ENCODE measurements at places on chromosomes 1 and 21. TPM values are rescaled to one million over a fixed set of nuclear protein-coding genes. Genes with fewer than 3 reads are reported as not detected.

Gene C1orf52
- 14.2 TPM for total RNA-seq

Gene OR2L3
- not detected for total RNA-seq

Gene NUDT4B
- total RNA-seq: 19.5 TPM

Gene PGLYRP3
- total RNA-seq: not detected

Gene NLRP3
- total RNA-seq: not detected

Gene PRDM15
- 4.0 TPM for total RNA-seq

Gene IGSF3
- total RNA-seq: 13.4 TPM

Gene PIGR
- total RNA-seq: not detected

Gene RHD
- total RNA-seq: not detected

Gene SRSF11
- total RNA-seq: 68.4 TPM

Gene COL8A2
- total RNA-seq: 21.4 TPM

Gene CHI3L2
- total RNA-seq: 8.5 TPM

Gene LCA5L
- 2.5 TPM for total RNA-seq

Gene RNF19B
- 8.9 TPM for total RNA-seq

Gene IFI44L
- total RNA-seq: 1.1 TPM

Gene DNM3
- under 0.01 TPM for total RNA-seq

Gene ACTRT2
- not detected for total RNA-seq

Gene MATN1
- total RNA-seq: under 0.01 TPM

Gene FABP3
- total RNA-seq: 135 TPM

Gene THEM5
- not detected for total RNA-seq

Gene EXO1
- total RNA-seq: 0.58 TPM

Gene PTPRU
- 35.8 TPM for total RNA-seq

Gene RBBP4
- 105 TPM for total RNA-seq

Gene LHX4
- total RNA-seq: 0.12 TPM

Gene GJA8
- not detected for total RNA-seq

Gene ZNF691
- 8.3 TPM for total RNA-seq

Gene LCE2B
- total RNA-seq: not detected

Gene SPRR1B
- not detected for total RNA-seq

Gene NIPAL3
- 21.2 TPM for total RNA-seq

Gene HRNR
- not detected for total RNA-seq

Gene KRTAP13-2
- not detected for total RNA-seq

Gene SPRR5
- total RNA-seq: not detected

Gene RPE65
- not detected for total RNA-seq

Data from pericardium fibroblast (primary cell).